ENCODE measurements at places on chromosomes 2 and 18. TPM values are rescaled to one million over a fixed set of nuclear protein-coding genes. Genes with fewer than 3 reads are reported as not detected.

The SERPINB2 gene
- polyA plus RNA-seq: not detected

The DYNAP gene
- polyA plus RNA-seq: not detected

The GALR1 gene
- polyA plus RNA-seq: not detected

The GULP1 gene
- polyA plus RNA-seq: not detected

The REG1A gene
- polyA plus RNA-seq: not detected

The ABCB11 gene
- polyA plus RNA-seq: not detected

The SERPINB10 gene
- not detected for polyA plus RNA-seq

- no peaks in the 10 kb centered on the region for H3K36me3 ChIP-seq
- no peaks in the 10 kb centered on the region for H3K4me1 ChIP-seq
- H3K27ac ChIP-seq: no peak overlapping the region
- H3K27me3 ChIP-seq: no peaks in the 10 kb centered on the region
Observed at GRCh38 chr2:42969231-42970150, 177.1 kb upstream of the HAAO start.

DNA sequence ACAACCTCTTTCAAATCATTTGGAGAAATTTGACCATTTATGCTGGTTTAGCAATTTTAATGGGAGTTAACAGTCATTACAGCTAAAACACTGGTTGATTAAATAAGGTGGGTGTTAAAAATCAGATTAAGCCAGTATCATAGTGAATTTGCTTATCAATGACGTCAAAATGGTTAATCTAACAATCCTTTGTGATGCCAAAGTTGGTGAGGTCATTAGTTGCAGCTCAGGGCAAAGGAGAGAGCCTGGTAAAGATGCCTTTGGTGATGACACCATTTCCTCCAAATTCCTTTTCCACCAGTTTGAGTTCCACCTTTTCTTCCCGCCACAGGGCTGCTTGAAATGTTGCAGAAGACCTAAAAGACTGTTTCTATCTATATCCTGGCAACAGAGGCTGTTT, 757.1 kb upstream of the PIK3C3 start:
- no peak overlapping the region for H3K27ac ChIP-seq
- H3K4me3 ChIP-seq: no peak overlapping the region
- no peak for DNase-seq
- H3K36me3 ChIP-seq: no peaks in the 10 kb centered on the region

GRCh38 chr2:1744151-1744445, 217 bp downstream of the PXDN start:
- no peaks in the 10 kb centered on the region for H3K4me1 ChIP-seq
- no peaks in the 10 kb centered on the region for H3K36me3 ChIP-seq
- H3K27me3 ChIP-seq: peaks cover 5% of the 10 kb centered on the region

DNA sequence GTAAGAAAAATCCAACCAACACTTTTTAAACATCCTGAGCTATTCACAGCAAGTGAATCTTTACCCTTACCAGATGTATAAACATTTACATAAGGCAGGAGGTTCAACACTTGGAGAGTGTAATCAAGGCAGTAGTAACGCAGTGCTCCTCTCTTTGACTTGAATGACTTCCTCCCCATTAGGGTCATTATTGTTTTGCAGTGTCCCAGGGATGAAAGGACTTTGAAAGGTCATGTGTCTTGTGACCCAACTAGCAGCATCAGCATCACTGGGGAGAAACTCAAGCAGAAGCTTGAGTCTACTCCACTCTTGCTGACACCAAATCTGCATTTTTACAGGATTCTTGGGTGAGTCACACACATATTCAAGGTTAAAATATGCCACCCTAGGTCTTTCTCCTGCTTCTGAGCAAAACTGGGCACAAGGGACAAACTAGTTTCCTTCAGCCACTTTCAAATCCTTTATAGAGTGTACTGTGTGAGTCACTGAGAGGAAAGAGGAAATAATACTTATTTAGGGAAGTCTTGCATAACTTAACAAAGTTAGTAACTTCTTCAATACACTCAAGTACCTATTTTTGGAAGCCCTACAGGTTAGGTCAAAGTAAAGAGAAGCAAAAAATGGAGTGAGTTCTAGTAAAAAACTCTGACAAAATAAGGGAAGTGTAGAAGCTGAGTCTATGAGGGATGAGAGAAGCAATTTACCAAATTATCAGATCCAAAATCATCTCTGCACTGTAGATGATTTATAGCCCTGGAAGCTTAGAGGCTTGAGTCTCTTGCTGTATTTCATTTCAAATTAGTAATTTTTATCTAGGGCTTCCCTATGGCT, 51.0 kb upstream of the EML4 start:
- H3K4me1 ChIP-seq: peaks cover 49% of the 10 kb centered on the region
- no peak for DNase-seq
- H3K4me3 ChIP-seq: no peak overlapping the region
- H3K36me3 ChIP-seq: no peaks in the 10 kb centered on the region
- no peaks in the 10 kb centered on the region for H3K27me3 ChIP-seq

- H3K27me3 ChIP-seq: no peaks in the 10 kb centered on the region
- no peak for DNase-seq
- no peaks in the 10 kb centered on the region for H3K36me3 ChIP-seq
- H3K4me1 ChIP-seq: no peaks in the 10 kb centered on the region
- no peak overlapping the region for H3K4me3 ChIP-seq
Observed at GRCh38 chr2:2850859-2851258, 519.8 kb upstream of the MYT1L start.

- no peak for DNase-seq
- no peak overlapping the region for H3K4me3 ChIP-seq
- no peaks in the 10 kb centered on the region for H3K27me3 ChIP-seq
- no peaks in the 10 kb centered on the region for H3K4me1 ChIP-seq
Observed at GRCh38 chr2:45354776-45355175, 256.3 kb downstream of the SRBD1 start.

DNA sequence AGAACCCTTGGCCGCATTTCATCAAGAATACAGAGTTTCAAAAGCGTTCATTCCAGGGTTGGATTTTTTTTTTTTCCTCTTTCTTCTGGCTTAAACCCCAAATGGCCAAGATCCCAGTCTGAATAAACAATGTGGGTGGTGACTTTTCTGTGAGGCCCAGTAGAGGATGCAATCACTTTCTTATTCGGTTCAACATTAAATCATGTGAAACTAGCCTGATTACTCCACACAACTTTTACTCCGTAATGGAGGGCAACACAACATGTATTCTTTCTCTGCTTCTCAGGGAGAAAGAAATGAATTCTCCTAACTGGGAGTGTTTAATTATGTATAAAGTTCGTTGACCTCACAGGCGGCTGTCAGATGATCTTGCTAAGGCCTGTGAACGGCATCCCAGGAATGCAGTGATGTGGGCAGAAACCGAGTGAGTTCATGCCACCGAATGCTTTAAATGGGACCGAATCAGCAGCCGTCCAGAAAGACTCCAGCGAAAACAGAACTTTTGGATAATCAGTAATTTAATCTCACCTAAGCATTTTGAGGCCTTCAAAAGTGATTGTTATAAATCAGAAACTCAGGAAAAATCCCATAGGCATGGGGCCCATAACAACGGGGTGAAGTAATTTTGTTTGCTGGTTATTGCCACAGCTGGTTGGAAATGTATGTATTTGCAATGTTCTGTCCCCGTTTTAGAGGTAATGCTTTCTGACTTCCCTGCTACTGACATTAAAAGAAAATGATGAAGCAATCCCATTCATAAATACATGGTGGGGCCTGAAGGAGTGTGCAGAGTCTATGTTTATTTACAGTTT, 81.5 kb downstream of the BCL2 start:
- no peaks in the 10 kb centered on the region for H3K27me3 ChIP-seq
- no peaks in the 10 kb centered on the region for H3K36me3 ChIP-seq
- H3K4me1 ChIP-seq: peaks cover 9% of the 10 kb centered on the region
- DNase-seq: no peak
- no peak overlapping the region for H3K27ac ChIP-seq

GRCh38 chr2:60352491-60353405, 200.7 kb downstream of the BCL11A start:
- no peaks in the 10 kb centered on the region for H3K36me3 ChIP-seq
- H3K27ac ChIP-seq: no peak overlapping the region
- H3K4me3 ChIP-seq: no peak overlapping the region
- H3K27me3 ChIP-seq: no peaks in the 10 kb centered on the region
- no peak for DNase-seq

DNA sequence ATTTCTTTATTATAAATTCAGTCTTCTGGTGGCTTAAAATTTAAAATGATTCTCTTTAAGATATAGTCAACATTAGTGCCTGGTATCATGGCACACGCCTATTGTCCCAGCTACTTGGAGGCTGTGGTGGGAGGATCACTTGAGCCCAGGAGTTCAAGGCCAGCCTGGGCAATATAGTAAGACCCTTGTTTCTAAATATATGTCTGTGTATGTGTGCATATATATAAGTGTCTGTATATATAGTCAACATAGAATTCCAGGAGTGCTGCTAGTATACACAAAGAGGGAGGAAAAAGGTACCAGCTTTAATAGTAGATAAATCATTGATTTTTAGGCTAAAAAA, 24.9 kb downstream of the EIF4E2 start:
- no peaks in the 10 kb centered on the region for H3K27me3 ChIP-seq
- peaks cover 8% of the 10 kb centered on the region for H3K36me3 ChIP-seq
- no peak overlapping the region for H3K4me3 ChIP-seq
- no peak overlapping the region for H3K27ac ChIP-seq
- DNase-seq: no peak
- no peaks in the 10 kb centered on the region for H3K4me1 ChIP-seq

DNA sequence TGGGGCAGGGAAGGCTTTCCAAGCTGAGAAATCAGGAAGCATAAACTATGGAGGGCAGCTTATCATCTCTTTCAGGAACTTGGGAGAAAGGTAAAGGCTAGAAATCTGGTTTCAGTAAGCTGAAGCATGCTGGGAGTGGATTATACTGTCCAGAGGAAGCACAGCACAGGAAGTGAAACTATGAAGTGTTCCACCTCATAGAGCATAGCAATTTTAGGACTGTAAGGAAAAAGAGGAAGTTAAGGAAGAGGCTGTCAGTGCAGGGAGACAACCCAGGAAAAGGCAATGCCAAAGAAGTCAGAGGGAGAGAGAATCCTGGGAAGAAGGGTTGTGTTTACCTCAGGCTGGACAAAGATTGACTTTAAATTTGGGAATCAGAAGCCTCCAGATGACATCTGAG, 51.9 kb downstream of the EFEMP1 start:
- H3K27me3 ChIP-seq: no peaks in the 10 kb centered on the region
- H3K27ac ChIP-seq: no peak overlapping the region
- no peak for DNase-seq
- no peaks in the 10 kb centered on the region for H3K4me1 ChIP-seq

DNA sequence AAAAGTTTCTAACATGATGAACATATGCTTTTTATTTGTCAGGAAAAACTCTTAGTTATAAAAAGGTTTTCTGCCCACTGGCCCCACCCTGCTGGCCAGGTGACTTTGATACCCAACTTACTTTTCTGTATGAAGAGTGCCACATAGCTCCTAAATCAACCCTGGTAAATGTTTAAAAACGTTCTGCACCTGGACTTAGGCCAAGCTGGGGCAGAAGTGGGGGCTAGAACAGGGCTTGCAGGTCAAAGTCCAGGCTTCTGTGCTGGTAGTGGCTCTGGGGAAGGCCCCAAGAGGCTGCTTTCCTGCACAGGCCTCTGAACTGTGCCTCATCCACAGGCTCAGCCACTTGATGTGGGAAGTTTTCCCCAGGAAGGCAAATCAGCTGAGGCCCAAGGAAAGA, 171.7 kb downstream of the ANKRD30B start:
- no peaks in the 10 kb centered on the region for H3K36me3 ChIP-seq
- no peaks in the 10 kb centered on the region for H3K27me3 ChIP-seq
- no peak overlapping the region for H3K27ac ChIP-seq
- no peak overlapping the region for H3K4me3 ChIP-seq
- no peaks in the 10 kb centered on the region for H3K4me1 ChIP-seq

GRCh38 chr2:223928113-223929006, 16.8 kb downstream of the WDFY1 start:
- no peak overlapping the region for H3K27ac ChIP-seq
- no peak overlapping the region for H3K4me3 ChIP-seq
- no peaks in the 10 kb centered on the region for H3K27me3 ChIP-seq

- no peak for DNase-seq
- no peak overlapping the region for H3K4me3 ChIP-seq
- H3K36me3 ChIP-seq: no peaks in the 10 kb centered on the region
- H3K27me3 ChIP-seq: no peaks in the 10 kb centered on the region
- no peak overlapping the region for H3K27ac ChIP-seq
Observed at GRCh38 chr2:70122470-70122869, 35.2 kb downstream of the PCBP1 start.

- H3K4me3 ChIP-seq: no peak overlapping the region
- H3K27ac ChIP-seq: no peak overlapping the region
- H3K27me3 ChIP-seq: no peaks in the 10 kb centered on the region
- no peak for DNase-seq
- peaks cover 8% of the 10 kb centered on the region for H3K4me1 ChIP-seq
Observed at GRCh38 chr2:191078165-191078867, 64.3 kb upstream of the STAT1 start.

DNA sequence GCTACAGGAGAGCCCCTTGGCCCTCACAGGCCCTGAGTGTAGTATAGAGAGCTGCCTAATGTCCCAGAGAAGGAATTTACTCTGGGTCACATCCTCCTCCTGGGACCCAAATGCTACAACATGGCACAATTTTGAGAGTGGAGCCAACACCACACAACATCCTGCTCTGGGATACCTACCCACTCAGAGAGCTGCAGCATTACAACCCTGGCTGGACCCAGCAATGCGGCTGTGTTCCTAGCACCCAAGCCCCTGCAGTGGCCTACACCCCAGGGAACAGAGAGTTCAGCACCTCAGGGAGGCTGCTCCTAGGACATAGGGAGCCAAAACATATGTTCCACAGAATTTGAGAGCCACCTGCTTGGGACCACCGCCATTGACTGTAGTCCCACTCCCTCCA, 19.3 kb upstream of the FABP1 start:
- no peak overlapping the region for H3K4me3 ChIP-seq
- no peak overlapping the region for H3K27ac ChIP-seq
- H3K27me3 ChIP-seq: peaks cover 4% of the 10 kb centered on the region
- no peaks in the 10 kb centered on the region for H3K4me1 ChIP-seq
- no peaks in the 10 kb centered on the region for H3K36me3 ChIP-seq

- no peaks in the 10 kb centered on the region for H3K27me3 ChIP-seq
- H3K4me3 ChIP-seq: no peak overlapping the region
- H3K4me1 ChIP-seq: peaks cover 50% of the 10 kb centered on the region
- no peaks in the 10 kb centered on the region for H3K36me3 ChIP-seq
- no peak overlapping the region for H3K27ac ChIP-seq
- peak; percentile 28 for DNase-seq
Observed at GRCh38 chr2:8538931-8539621, 142.8 kb upstream of the ID2 start.

- H3K4me3 ChIP-seq: no peak overlapping the region
- no peaks in the 10 kb centered on the region for H3K36me3 ChIP-seq
- H3K27ac ChIP-seq: no peak overlapping the region
- no peaks in the 10 kb centered on the region for H3K27me3 ChIP-seq
- H3K4me1 ChIP-seq: no peaks in the 10 kb centered on the region
- no peak for DNase-seq
Observed at GRCh38 chr18:67179726-67180125, 336.8 kb downstream of the DSEL start.
